Ammon's horn (tissue), 1 donor: ENCODE measurements at places on chromosomes 7 and 10.

- peak; percentile 49 for DNase-seq
Observed at GRCh38 chr7:150974468-150975391, 3.4 kb downstream of the KCNH2 start.

DNA sequence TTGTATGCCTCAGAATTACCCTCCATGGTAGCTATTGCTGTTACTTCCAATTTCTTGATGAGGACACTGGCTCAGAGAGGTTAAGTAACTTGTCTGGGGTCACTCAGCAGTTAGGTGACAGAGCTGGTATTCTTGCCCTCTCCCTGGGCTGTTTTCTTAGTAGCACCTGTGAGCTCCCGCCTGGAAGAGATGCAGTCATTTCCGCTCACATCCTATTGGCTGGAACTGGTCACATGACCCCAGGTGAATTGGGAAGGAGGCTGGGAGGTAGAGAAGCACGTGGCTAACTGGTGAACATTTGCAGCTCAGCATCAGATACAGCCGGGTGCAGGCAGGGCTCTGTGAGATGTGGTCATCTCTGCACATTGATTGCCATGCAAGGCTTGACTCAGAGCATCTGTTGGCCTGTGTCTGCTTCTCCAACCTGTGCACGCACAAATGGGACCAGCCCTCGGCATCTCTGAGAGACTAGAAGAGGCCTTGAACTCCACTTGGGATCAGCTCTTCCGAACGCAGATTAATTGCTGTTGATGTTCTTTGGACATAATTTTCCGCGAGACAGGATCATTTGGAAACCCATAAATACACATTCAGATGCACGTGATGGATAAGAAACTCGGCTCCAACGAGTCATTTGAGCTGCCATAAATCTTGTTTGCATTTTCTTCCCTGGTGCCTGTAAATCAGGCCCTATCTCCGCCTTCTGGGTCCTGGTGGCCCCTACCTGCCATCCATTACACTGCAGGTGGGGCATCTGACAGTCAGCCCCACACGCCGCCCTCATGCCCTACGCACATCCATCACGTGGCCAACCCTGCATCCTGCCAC lies 42.8 kb downstream of the MYL10 start:
- DNase-seq: no peak

DNA sequence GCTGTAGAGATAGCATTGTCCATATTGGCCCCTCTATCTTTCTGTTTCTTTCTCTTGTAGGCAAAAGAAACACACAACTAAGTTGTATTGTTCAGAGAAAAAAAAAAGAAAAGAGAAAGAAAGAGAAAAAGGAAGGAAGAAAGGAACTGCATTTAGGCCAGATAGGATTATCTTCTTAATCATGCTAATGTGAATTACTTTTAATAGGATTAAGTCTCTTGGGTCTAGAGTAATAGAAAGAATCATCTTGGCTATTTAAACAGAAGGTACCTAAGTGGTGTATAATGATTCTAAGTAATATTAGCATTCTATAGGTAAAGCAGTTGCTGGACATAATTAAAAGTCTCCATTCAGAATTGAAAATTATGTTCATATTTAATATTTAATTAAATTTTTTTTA lies 42.2 kb downstream of the GPR85 start:
- no peak for DNase-seq

GRCh38 chr7:47377741-47378140 lies 204.2 kb downstream of the TNS3 start:
- DNase-seq: no peak

- DNase-seq: no peak
Observed at GRCh38 chr10:11282156-11282555, 264.5 kb downstream of the CELF2 start.
